NCI-H524 treated with DMSO at 0.1 percent for 48 hours (cell line): ENCODE measurements at places on chromosomes 5 and 9.

DNA sequence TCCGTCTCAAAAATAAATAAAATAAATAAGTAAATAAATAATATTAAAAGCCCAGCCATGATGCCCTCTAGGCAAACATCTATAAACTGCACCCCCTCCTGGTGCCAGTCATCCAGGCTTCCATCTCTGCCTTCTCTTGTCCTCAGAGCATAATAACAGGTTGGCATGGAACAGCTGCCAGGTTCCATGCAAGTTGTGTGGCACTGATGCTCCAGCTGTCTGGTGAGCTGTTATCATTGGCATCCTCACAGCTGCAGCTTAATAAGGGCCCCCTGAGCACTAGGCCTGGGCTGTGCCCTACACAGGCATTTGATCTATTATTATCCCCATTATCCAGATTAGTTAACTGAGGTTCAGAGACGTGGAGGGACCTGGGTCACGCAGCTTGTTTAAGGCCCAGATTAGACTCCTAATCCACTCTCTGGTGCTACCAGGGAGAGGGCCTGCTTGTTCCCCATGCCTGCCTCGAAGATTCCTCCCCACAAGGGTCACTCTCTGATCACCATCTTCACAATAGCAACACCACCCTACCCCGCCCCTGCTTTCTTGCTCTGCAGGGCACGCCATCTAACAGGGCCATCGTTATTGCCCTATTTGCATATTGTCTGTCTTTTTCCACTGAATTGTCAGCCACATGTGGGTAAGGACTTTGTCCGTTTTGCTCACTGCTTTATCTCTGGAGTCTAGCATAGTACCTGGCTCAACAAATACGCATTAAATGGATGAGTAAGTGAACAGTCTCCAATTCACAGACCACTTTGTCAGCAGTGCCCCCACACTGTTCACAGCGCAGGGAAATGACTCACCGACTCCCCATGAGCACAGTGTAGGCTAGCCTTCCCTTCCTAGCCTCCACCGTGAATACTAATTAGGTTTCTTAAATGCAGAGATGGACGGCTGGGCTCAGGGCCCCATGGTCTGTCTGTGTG is 1.5 kb upstream of the DNM1 start:
- DNase-seq = no peak

DNA sequence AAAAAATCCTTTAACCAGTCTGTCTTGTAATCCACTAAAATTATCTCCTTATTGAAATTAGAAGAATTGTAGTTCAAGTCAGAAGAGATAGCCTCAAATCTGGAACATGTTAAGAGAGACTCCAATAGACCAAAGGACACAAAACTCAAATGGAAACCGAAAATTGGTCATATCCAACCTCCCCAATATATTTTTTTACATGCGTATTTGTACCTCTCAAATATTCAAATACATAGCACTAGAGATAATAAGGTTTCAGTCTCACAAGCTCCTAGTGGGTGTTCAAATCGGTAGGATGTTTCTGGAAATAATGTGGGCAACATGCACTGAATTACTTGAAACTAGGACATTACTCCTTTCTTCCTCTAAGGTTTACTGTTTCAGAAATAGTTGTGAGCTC is 33.5 kb downstream of the EPB41L4A start:
- DNase-seq = no peak

- no peak for DNase-seq
These were observed 39.1 kb upstream of the SH3PXD2B start for GRCh38 chr5:172493461-172493860.

DNA sequence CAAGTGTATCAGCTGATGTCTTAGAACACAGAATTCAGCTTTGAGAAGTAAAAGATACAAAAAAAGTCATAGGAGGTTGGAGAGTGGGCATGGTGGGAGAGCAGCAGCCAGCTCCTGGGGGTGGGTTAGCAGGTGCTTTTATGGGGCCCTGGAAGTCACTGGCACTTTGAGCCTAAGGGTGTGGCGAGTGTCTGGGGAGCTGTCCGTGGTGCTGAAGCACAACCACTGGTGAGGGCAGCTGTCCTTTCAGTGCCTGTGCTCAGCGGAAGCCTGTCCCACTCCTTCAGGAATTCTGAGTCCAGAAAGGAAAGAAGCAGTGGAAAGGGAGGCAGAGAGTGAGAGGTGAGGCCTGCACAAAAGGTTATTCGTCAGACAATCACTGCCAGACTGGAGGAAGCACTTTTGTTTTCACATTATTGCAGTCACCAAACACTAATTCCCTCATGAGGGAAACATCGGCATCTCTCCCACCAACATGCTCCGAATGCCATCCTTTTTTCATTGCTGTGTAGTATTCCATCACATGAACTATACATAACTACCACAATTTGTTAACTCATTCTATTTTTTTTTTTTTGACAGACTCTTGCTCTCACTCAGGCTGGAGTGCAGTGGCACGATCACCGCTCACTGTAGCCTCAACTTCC is 59.4 kb upstream of the RAPGEF1 start:
- DNase-seq = no peak

GRCh38 chr5:107391787-107392186 is 278.9 kb downstream of the EFNA5 start:
- no peak for DNase-seq

GRCh38 chr5:54829102-54829501 is 156.3 kb downstream of the ESM1 start:
- no peak for DNase-seq

GRCh38 chr9:111868475-111868874 is 28.1 kb upstream of the UGCG start:
- DNase-seq = no peak

GRCh38 chr9:78595200-78595945 is 298.4 kb downstream of the PSAT1 start:
- no peak for DNase-seq

DNA sequence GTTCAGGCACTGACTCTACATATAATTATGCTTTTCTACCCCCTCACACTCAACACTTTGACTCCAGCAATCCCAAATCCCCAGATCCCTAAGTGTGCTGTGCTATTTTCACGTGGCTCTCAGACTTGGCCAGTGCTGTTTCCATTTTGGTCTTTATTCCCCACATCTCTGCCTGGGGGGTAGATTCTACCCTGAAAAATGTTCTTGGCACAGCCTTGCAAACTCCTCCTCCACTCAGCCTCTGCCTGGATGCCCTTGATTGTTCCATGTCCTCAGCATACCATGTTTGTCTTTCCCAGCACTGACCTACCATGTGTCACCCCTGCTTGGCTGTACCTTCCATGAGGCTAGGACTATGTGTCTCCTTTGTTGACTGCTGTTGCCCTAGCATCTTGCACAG is 43.0 kb downstream of the FXN start:
- DNase-seq = no peak

DNA sequence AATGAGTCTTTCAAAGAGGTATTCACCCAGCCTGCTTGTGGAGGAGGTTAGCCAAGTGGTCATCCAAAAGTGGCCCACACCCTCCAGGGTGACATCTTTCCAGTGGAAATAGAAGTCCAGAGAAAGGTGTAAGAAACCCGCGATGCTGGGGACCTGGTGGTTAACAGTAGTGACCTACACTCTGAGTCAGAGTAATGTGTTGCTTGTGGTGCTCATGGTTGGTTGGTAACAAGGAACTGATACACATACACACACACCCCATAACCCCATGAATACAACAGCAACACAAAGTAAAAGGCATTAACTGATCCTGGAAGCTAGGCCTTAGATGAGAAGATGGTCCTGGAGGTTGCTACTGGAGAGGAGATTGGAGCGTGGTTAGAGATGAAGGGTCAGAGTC is 26.9 kb downstream of the MRPS30 start:
- no peak for DNase-seq

DNA sequence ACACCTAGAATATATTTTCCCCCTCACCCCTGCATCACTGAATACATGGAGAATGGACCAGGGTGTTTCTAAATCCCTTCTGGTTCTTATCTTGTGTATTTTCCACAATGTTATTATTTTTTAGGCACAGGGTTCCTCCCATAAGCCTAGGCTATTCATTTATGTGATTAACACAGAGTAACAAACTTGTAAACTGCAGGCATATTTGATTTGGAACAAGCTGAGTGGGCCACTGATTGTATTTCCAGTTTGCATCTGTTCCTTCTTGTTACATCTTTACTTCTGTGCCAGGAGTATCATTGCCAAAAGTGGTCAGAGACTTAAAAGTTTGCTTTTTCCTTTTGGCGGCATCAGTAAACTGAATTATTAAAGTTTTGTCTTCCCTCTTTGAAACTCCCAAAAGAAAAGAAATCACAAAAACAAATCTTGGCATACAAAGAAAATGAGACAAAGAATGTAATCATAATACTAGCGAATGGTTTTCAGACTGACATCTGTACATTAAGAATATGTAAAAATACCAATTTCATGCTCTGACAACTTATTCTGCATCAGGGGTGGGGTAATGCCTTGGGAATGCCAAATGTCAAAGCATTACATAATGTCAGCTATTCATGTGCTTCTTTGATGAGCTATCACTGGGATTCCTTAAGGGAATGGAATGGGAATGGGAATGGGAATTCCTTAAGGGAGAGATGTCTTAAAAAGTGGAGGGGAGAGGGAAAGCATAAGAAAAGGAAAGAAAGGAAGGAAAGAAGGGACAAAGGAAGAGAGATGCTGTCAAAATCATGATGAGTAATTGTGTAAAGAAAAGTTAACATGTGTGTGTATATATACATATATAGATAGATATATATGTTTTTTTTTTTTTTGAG is 22.2 kb upstream of the PAX5 start:
- no peak for DNase-seq

DNA sequence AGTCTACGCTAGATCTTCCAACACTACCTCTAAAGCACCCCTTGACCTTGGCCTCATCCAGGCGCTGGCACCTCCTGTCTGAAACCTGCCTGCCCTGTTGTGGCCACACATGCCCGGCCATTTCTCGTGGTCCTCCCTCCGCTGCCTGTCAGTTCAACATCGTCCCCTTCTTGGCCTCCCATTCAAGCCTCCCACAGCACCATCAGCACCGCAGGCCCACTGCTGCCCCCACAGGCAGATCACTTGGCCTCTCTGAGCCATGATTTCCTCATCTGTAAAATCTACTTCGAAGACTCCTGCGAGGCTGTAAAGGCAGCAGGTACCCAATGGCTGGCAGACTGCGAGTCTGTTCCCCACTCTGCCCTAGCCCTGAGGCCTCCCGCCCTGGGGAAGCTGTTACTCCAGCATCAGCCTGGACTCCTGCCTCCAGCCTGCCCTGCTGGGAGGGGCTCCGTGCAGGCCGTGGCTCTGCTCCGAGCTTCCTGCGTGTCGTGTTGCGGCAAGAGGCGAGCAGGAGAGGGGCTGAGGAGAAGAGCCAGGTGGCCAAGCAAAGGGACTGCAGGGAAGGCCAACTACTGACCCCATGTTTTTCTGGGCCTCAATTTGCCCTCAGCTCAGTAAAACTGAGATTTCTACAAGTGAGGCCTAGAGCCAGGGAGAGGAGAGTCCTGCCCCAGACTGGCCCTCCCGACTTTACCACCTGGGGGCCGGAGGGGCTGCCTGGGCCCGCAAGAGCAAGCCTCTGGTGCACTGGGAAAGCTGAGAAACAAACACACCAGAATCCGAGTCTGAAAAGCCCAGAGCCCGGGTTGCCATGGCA is 70.5 kb upstream of the LRRTM2 start:
- no peak for DNase-seq

DNA sequence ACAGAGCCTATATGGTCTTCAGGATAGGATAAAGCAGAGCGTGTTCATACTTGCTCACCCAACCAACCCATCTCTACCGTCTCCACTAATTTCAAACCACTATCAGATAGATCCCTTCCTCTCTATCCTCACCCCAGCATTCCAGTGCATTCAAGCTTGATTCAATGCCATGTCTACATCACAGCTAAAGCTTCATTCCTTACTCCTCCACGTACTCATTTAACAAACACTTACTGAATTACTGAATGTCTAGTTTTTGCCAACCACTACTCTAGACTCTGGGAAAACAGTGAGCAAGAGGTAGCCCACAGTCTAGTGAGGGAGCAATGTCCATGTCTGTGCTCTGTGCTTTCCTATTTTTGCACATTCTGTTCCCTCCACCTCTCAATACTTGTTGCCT is 163.5 kb upstream of the MSX2 start:
- DNase-seq = no peak

GRCh38 chr5:140041492-140042392 is 1.4 kb downstream of the NRG2 start:
- no peak for DNase-seq

GRCh38 chr5:168434001-168434400 is 52.3 kb upstream of the RARS1 start:
- no peak for DNase-seq
